ENCODE measurements at places on chromosomes 5 and 9.

DNA sequence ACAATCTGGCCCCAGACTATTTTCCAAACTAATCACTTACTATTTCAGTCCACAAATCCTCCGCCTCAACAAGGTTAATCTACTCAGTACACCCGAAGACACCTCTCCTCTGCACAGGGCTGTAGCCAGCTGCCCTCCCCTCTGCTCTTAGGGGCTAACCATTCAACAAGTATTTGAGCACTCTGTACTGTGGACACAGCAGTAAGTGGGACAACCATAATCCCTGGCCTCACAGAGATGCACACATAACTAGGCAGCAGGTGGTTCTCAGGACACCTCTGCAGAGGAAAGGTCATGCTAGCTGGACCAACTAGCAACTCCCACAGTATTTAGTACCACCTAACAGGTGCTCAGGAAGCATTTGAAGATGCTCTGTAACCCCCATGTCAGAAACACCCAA, 5.5 kb downstream of the CAMSAP1 start:
- no peak for DNase-seq

- no peak for DNase-seq
Observed at GRCh38 chr5:28957450-28957849, 1919.1 kb upstream of the CDH9 start.

GRCh38 chr9:5553211-5553610, 42.9 kb downstream of the PDCD1LG2 start:
- DNase-seq = peak; percentile 47

DNA sequence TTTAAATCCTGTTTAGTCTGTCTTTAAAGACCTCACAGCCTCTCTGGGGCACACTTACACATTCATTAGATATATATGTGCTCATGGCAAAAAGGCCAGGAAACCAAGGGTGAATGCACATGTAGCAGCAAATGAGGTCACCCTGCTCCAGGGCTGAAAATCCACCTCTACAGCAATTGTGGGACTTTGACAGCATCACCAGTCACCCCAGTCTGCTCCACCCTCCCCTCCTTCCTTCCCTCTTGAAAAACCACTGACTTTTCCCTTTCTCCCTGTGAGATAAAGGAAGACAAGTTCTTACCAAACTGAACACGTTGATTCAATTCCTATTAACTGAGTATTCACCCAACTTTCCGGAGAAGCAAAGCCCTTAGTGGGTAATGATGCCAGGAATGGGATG, 15.2 kb upstream of the SH3RF2 start:
- no peak for DNase-seq

DNA sequence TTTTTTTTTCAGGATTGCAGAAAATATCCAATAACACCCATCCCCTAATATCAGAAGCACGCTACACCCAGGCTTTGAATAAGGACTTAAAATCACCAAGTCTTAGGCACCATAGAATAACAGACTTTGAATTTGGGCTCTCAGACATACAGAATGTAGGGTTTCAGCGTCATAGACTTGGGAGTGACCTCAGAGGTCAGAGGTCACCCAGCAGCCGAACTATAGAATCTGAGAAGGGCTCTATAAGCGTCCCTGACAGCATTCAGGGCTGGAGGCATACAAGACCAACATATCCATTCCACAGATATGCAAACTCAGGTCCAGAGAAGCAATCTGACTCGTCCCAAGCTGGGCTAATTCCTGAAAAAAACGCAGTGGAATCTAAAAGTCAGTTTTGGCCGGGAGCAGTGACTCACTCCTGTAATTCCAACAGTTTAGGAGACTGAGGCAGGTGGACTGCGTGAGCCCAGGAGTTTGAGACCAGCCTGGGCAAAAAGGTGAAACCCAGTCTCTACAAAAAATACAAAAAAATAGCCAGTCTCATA, 34.7 kb downstream of the SLC6A7 start:
- no peak for DNase-seq

DNA sequence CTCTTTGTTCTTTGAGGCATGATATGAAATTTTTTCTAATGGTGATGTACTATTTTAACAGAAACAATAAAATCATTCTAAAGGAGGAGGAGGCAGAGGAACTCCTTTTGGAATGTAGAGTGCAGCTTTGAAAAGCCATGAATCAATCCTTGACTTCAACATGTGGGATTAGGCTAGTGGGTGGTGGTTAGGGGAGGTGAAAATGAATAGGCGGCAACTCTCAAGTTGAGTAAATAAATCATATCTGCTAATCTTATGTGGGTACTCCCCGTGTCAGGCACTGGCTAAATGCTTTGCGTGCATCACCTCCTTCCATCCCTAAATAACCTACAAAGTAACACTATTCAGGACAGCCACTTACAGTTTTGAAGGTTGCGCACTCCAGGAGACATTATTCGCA, 35.1 kb downstream of the FAM81B start:
- DNase-seq = no peak

DNA sequence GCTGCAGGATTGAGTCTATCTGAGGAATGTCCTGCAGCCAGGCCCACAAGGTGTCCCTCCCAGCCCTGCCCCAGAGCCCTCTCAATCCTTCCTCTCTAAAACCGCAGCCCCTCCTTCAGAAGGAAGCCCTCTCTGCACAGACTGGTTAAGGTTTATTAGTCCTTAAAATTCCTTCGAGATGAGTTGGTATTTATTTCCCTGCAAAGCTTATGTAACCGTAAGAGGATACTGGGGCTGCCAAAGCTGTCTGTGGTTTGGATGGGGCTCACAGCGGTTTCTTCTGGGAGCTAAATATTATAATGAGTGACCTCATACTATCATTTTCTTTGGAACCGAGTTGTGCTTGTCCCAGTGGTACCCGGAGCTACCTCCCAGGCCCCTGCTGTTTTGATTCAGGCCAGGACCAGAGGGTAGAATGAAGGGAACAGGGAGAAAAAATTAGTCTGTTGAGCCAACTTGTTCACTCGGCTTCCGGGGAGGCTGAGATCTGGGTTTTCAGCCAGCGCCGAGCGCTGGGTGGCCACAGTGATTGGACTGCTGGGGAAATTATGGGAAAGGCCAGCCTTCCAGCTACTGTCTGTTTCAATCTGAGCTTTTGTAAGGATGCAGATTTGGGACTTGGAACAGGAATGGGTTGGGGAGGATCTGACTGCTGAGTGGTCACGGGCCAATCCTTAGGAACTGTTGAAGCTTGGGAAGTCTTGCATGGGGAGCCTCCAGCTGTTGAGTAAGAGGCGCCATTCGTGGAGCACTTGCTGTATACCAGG, 107.5 kb downstream of the NDFIP1 start:
- no peak for DNase-seq

GRCh38 chr9:83503866-83504265, 34.3 kb downstream of the FRMD3 start:
- DNase-seq = no peak

GRCh38 chr9:125440411-125440810, 178.8 kb downstream of the GAPVD1 start:
- DNase-seq = no peak

- no peak for DNase-seq
Observed at GRCh38 chr9:81076131-81076530, 613.2 kb downstream of the TLE1 start.

DNA sequence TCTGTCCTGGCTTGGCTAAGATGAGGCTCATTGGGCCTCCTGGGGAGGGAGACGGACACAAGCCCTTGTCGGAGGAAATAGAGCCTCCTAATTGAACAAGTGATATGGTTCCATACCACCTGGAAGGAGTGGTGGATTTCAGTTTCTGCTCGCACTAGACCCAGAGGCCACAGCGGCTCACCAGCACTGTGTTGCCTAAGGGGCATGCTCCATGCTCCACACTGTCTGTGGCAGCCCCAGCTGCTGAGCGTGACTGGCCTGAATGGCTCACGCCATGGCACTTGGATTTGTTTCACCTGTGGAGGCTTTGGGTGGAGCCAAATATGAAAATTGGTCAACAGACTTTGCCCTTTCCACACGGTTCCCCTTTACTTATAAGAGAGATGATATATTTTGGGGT, 181.1 kb downstream of the HSPA4 start:
- no peak for DNase-seq

GRCh38 chr9:115986508-115986907, 167.1 kb upstream of the PAPPA start:
- DNase-seq = no peak

- DNase-seq = no peak
Observed at GRCh38 chr9:117485176-117485575, 70.3 kb upstream of the ASTN2 start.

DNA sequence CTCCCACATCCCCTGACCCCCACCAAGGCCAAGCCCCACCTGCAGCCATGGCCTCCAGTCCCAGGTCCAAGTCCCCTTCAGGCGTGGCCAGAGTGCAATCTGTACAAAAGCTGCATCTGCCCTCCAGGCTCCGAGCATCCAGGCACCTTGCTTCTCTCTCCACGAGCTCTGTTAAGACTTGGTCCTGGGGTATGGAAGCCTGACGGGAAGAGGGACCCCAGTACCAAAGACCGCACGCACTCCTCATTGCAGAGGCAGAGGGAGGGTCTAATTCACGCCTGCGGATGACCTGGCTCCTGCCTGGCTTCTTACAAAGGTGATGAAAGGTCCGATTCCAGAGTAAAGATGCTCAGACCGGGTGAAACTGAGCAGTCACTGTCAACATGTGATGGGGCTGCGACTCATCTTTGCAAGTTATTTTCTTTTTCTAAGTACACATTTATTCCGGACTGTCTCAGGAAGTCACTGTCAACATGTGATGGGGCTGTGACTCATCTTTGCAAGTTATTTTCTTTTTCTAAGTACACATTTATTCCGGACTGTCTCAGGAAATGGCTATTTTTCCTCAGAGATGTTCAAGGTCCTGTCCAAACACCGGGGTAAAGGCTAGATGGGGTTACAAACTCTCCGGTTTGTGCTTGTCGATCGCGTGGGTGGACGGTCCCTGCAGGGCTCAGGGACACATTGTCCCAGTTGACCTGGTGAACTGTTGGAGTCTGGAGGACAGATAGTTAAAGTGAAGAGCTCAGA, 252.0 kb upstream of the IRX4 start:
- no peak for DNase-seq

DNA sequence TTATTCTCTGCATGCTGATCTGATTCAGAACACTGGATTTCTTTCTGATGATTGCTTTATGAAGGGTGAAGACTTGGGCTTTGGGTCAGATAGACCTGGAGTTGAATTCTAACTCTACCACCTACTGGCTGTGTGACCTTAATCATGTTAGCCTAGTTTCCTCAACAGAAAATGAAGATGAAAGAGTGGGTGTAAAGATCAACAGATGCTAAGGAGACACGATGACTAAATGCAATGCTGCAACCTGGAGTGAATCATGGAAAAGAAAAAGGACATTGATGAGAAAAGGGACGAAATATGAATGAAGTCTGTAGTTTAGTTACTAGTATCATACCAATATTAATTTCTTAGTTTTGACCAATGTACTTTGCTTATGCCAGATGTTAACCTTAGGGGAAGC, 27.8 kb upstream of the DENND1A start:
- DNase-seq = no peak

DNA sequence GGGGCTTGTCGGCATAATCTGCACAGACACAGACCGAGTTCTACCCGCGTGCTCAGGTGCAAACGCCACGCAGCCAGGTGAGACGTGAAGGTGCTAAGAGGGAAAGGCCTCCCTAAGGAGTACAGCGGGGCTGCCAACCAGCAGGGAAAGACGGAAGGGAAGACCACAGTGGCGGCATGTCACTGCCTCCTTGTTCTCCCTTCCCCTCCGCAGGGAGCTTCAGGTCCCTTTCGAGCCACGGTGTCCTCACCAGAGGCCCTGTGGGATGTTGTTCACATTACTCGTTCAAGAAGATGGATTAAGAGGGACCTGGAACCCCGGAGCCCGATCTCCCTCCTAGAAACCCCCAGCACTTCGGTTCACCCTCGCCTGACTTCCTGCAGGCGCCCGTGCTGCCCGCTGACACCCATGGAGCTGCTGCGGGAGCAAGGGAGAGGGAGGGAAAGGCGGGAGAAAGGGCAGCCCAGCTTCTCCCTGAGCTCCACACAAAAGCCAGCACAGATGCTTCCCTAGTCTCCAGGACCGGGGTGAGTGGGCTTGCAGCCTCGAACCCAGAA, 686 bp downstream of the BRD9 start:
- DNase-seq = no peak

DNA sequence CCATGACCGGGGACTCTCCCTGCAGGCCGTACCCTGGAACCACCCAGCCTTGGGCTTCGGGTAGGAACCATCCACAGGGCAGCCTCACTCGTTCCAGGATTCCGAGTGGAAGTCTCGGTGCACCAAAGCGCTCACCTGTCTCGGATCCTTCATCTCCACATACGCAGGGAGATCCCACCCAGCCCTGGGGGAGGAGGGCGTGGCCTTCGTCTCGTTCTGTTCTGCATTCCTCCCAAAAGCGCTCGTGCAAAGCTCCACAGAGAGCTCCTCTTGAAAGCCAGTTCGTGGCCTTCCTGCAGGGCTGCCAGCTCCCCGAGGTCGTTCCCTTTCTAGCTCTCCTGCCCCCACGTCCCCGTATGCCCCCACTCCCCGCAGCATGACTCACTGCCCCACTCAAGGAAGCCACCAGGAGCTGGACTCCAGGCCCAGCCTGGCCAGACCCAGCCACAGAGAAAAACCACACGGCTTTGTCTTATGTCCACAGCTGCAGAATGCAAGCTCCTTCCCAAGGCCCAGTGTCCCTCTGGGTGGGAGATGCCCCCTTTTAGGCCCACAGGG, 65.0 kb upstream of the SARDH start:
- no peak for DNase-seq

DNA sequence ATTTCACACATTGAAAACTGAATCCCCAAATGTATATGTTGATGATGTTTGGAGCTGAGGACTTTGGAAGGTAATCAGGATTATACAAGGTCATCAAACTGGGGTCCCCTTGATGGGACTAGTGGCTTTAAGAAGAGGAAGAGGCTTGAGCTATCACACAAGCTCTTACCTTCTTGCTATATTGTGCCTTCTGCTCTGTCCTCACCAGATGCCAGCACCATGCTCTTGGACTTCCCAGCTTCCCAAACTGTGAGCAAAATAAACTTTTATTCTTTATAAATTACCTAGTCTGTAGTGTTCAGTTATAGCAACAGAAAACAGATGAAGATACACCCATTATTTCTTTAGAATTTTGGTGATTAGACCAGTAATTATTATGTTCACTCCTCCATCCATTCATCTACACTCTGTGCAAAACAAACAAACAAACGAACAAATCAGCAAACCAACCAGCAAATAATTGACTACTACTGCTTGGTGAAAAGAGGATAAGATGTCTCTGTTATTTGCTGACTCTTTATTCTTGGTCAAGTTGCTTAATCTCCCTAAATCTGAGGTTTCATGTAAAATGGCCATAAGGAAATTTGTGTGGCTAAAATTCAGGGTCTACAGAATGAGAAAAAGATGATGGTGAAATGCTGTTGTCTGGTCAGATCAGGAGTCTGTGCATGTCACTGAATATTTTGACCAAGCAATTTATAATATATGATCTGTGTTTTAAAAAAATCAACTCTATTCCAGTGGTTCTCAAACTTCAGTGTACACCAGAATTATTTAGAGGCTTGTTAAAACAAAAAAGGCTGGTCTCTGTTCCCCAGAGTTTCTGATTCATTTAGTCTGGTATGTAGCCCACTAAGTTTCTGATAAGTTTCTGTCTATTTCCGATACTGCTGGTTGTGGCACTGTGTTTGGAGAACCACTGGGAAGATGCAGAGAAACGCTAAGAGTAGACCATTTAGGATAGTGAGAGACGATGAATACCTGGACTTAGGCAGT, 854.1 kb downstream of the MAT2B start:
- DNase-seq = no peak

Data from glomerular endothelial cell (primary cell).